ENCODE measurements at places on chromosomes 1 and 21. TPM values are rescaled to one million over a fixed set of nuclear protein-coding genes. Genes with fewer than 3 reads are reported as not detected.

- DNase-seq: no peak
These were observed 74.3 kb downstream of the ETS2 start for GRCh38 chr21:38879912-38880576.

DNA sequence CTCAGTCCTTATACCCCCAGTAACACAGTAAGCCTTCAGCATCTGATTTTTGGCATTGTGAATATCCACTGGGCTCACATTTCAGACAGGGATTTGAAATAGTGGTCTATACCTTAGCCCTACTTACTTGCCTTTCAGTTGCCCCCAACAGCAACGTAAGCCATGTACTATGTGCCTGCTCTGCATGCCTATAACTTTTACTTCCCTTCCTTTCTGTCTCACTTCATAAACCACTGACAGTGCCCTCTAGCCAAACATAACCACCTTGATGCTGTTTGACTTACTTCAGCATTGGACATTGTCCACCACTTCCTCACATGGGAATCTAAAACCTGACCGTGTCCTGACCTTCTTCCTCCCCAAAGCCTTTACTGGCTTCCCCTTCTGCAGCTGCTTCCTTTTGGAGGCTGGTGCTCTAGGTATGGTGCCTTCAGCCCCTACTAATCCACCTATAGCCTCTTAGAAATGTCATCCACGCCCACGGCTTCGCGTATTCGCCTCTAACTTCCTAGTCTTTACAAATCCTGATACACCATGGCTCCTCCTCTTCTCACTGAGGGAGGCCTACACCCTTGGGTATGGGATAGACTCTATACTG, 3.6 kb upstream of the ZNF672 start:
- no peak for DNase-seq

DNA sequence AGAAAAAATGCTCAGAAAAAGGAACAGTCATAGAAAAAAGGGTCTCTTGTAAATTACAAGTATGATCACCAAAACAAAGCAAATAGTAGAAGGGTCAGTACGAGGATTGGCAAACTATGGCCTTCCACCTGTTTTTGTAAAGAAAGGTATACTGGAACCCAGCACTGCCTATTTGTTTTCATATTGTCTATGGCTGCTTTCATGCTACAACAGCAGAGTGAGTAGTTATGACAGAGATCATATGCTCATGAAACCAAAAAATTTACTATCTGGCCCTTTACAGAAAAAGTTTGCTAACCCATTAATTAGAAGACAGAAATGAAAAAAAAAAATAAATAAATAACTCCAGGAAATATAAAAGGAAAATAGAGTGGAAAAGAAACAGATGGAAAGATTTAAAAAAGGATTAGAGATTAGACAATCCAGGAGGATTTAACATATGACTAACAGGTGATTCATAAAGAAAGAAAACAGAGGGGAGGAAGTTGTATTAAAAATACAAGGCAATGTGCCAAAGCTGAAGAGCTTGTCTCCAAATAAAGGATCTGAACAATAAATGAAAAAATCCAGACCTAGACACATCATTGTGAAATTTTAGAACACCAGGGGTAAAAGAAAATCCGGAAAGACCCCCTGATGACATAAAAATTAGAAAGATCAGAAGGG, 108.5 kb upstream of the SERTAD4 start:
- no peak for DNase-seq

DNA sequence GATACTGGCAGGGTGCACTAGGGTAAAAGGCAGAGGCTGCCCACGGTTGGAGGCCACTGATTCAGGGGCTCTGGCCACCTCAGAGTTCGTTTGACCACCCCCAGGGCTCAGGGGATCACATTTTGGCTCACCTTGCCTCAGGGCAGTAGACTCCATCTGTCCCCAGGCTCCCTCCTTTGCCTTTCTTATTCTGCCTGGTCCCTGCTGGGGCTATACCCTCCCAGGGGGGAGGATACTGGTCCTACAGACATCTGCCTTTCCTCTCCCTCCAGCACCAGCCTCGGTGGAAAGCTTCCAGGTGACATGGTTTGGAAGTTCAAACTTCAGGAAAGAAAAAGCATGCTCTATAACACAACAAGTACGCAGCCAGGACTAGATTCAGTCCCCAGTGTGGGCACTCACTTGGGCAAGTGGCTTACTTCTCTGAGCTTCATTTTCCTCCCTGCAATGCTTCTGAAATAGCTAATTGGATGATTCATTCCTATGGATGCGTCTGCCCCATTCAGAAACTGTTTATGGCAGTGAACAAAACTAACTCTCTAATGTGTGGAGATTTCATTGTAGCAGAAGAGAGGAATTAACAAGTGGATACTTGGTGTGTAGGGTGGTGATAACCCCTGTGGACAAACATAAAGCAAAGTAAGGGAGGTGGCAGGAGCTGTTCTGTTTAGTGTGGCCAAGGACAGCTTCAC, 154.8 kb downstream of the TRABD2B start:
- no peak for DNase-seq

DNA sequence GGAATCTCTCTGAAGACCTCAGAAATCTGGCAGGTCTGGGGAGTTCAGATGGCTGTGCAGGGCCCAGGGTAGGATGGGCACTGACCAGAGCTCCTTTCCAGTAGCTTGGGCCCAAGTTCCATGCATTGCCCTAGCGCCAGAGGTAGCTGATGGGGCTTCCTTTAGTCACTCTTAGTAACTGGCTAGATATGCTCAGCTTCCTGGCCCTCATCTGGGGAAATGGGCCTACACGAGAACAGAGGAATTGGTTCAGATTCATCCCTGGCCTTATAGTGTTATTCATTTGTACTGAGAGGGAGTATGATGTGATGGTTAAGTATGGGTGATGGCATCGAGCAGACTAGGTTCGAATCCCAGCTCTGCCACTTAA, 15.5 kb upstream of the PSMB2 start:
- DNase-seq: no peak

DNA sequence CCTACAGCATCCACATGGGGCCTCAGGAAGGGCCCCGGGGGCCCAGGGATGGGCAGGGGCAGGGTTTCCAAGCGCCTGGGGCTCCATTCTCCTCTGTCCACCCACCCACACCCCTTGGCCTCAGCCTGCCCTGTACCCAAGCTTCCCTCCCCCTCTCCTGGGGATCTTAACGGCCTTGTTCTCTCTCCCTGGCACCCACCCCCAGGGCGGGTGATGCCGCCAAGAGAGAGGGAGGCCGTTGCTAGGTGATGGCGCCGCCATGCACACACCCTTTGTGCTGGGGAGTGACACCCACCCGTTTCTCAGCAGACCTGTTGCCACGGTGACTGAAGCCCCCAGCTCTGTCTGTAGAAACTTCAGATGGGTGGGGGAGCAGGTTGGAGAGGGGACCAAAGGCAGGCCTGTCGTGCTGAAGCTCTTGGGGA, 7.6 kb downstream of the GPR37L1 start:
- peak; percentile 16 for DNase-seq

DNA sequence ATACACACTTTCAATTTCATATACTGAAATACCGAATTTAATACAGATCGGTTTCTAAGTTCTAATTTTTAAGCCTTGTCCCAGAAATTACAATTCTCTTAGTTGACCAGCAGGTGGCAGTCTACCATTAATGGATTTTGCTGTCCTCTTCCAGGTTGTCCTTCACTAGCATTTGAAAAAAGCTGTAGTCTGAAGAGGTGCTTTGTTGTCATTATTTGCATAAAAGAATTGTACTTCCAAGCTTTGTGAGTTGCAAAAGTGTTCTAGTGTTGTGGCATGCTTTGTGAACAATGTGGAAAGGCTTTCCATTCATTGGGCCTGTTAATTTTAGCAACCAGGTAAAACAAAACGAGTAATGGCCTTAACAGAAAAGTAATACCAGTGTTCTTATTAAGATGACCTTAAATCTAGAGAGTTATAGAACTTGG, 193.6 kb downstream of the RPS6KC1 start:
- peak; percentile 68 for DNase-seq

DNA sequence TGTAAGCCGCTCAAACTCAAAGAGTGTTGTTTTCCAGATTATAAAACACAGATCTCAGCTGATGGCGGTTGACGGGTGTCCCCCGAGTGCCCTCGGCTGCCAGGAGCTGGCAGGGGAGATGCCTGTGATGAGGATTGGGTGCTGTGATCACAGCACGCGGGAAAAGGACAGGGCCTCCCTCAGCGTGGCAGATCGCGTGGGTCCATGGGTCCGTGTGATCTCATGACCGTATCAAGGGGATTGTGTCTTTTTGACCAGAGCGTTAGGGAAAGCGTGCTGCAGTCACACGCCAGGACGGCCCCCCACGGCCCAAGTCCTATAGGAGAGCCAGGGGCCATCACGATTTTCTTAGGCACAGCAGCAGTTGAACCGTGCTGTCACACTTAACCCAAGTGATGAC, 51.9 kb downstream of the PDE9A start:
- DNase-seq: no peak

- peak; percentile 1 for DNase-seq
These were observed 1.8 kb downstream of the ESPN start for GRCh38 chr1:6426277-6426971.

GRCh38 chr1:224726441-224727182, 110.5 kb downstream of the CNIH3 start:
- DNase-seq: no peak

GRCh38 chr1:72804541-72804940, 522.2 kb upstream of the NEGR1 start:
- DNase-seq: no peak

GRCh38 chr21:43203591-43203990, 34.8 kb downstream of the CRYAA start:
- no peak for DNase-seq

DNA sequence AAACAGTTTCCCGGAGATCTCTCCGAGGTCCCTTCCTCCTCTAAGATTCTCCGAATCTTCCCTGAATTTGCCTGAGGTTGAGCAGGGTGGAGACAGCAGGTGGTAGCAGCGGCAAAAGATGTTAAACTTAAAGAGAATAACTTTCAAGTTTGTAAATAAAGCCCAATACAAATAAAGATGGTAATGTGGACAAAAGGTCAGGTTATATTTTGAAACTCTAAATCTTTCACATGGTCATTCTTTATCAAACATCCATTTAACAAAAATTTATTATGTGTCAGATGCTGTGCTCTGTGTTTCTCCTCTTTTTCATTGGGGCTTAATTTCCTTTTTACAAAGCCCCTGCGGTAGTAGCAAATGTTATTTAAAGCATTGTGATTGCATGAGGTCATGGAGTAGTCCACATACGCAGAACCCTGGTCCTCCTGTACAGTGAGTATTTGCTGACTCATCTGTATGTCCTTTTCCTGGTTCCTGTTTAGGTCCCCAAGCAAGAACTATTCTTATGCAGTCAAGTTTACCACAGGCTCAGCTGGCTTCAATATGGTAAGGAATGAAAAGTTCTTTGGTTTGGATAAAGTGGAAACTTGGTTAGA, 119.2 kb downstream of the ITSN1 start:
- no peak for DNase-seq

GRCh38 chr1:169207797-169208520, 101.5 kb downstream of the ATP1B1 start:
- DNase-seq: no peak

- DNase-seq: peak; percentile 93
These were observed 6.0 kb downstream of the CADM3 start for GRCh38 chr1:159177272-159177907.

DNA sequence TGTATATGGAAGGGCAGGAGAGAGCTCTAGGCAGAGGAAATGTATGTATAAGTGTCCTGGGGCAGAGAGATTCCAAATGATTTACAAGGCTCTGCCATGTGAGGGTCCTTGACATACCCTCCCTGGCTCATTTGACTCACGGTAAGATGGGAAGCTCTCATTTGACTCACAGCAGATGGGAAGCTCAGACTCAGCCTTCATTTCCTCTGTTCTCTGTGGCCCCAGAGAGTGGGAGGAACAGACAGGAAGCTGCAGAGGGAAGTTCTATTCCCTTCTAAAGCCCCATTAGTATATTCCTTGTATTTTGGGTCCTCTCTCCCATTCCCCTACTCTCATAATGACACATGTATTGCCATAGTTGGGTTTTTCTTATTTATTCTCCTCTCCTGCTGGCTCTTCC, 44.9 kb downstream of the FOXD2 start:
- no peak for DNase-seq

DNA sequence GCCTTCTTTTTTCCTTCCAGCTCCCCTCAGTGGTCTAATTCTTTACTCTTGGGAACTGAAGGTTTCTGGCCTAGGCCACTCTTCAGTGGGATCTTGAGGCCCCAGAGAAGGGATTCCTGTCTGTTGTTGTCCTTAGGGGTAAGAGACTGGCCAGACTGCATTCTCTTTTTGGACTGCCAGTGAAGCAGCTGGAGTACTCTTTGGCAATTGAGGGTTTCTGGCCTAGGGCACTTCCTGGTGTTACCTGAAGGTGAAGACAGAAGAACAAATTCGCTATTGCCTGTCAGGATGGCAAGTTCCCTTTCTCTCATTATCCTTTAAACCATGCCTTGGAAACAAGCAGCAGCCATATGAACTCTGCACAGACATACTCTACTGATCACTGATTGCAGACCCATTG, 286.6 kb upstream of the ZP4 start:
- DNase-seq: peak; percentile 7

- peak; percentile 60 for DNase-seq
These were observed 166.7 kb downstream of the ADGRL4 start for GRCh38 chr1:78839704-78840277.

DNA sequence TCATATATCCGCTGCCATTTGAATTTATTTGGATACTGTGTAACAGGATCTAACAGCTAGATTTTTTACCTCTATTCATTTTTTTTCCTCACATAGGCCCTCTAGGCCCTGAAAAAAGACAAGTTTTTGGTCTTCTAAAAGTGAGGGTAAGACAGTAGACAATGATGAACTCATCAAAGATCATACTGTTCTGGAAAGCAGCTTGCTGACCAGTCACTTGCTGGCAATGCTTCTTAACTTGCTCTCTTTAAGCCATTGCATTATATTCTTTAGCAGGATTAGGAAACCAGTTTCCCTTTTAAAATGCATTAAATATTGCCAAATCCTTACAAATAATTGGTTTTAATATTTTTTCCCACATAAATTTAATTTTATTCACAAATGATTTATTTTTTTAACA, 65.5 kb downstream of the SYT14 start:
- no peak for DNase-seq

SIM2 gene
- total RNA-seq: not detected

DNASE2B gene
- total RNA-seq: not detected

TMEM79 gene
- 3.2 TPM for total RNA-seq

TEX38 gene
- total RNA-seq: not detected

C1orf115 gene
- 6.8 TPM for total RNA-seq

EXO5 gene
- total RNA-seq: 12.6 TPM

KCNE1 gene
- total RNA-seq: not detected

GREM2 gene
- total RNA-seq: not detected

CDC20 gene
- total RNA-seq: 261 TPM

AMY1B gene
- total RNA-seq: not detected

PLA2G5 gene
- total RNA-seq: not detected

RNU1-4 gene
- under 0.01 TPM for total RNA-seq

All from neural progenitor cell (in vitro differentiated cells).